NCI-H345 (cell line): ENCODE measurements at places on chromosomes 13 and 19.

DNA sequence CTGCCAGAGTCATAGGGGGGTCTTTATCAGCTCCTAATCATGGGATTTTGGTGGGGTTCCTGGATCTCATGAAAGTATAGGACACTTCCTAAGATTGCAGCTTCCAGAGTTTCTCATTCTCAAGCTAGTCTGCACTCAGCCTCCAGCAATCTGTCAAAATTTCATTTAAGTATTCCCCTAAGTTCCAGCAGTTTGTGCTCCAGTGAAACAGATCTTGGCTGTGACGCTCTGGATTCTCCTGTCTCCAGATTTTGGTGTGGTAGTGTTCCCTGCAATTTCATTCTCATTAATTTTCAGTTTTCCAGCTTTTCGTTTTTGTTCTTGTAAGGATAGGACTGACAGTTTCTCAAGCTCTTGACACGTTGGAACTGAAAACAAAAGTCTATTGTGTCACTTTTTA is 908.9 kb upstream of the MIR17HG start:
- no peak for DNase-seq

DNA sequence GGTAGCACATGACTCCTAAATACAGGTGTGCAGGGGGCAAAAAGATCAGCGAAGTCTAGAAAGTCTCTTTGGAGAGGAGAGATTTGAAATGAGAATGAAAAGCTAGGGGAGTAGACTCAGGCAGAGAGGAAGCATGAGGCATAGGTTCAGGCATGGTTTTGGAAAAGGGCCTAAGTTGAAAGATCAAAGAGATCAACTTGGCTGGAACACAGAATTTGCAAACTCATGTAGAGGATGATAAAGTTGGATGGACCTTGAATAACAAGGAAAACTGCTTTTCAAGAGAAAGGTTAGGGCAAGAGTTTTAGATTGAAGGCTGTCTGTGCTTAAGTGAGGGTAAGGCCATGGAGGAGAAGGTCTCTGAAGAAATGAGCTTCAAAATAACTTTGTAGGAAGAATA is 47.4 kb upstream of the UBAC2 start:
- DNase-seq: no peak

GRCh38 chr13:109779876-109780510 is 6.4 kb downstream of the IRS2 start:
- no peak for DNase-seq

DNA sequence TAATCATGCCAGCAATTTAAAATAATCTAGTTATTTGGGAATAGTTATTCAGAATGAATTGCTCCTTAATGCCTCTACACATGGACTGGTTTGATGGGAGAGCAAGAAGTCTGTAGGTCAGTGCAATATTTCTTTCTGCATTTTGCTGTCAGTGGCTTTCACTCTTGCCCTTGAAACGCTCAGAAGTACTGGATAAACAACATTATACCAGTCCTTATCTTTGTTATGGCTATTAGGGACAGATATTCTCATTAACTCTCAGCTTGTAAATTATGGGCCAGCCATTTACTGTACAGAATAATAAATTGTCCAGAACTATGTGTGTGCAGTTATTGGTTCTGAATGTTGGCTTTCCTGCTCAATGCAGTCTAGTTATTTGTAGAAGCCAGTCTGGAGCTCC is 224.4 kb downstream of the OXGR1 start:
- no peak for DNase-seq
